ENCODE measurements at places on chromosomes 12 and 14.

DNA sequence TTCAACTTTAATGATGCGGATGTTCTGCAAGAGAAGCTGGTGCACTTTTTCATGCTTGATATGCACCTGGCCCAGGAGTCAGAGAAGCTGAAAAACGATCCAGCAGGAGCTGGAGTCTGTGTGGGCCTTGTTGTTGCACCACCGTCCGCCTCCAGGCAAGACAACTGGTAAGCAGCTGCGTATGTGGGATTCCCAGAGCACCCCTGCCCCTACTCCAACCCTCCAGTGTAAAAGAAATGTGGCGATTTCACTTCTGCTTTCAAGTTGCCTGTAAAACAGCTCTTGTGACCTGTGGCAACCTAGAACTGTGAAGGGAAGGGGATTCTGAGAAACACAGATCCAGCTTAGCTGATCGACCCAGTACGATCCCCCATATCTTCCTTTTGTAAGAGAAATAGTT lies 154.1 kb upstream of the PELI2 start:
- DNase-seq = no peak

DNA sequence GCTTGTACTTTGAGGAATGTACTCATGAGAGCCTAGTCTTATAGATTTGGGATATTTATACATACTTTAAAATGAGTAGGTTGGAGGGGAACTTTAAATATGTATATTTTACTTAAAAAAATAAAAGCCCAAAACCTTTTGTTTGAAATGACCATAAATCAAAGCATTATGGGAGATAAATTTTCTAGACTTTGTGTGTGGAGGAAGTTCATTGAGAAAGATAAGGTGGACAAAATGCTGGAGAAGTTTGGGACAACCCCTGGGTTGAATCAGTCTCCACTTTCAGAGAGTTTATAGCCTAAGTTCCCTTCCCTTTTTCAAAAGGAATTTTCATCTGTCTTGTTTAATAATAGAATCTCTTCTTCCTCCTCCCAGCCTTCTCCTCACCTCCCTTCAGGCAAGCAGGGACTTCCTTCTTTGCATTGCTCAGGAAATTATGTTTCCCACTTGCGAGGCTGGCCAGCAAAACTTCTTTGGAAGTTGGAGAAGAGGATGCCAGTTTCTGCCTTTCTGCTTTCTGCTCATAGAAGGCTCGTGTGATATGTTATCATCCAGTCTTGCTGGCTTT lies 54.2 kb downstream of the CHST11 start:
- DNase-seq = no peak

DNA sequence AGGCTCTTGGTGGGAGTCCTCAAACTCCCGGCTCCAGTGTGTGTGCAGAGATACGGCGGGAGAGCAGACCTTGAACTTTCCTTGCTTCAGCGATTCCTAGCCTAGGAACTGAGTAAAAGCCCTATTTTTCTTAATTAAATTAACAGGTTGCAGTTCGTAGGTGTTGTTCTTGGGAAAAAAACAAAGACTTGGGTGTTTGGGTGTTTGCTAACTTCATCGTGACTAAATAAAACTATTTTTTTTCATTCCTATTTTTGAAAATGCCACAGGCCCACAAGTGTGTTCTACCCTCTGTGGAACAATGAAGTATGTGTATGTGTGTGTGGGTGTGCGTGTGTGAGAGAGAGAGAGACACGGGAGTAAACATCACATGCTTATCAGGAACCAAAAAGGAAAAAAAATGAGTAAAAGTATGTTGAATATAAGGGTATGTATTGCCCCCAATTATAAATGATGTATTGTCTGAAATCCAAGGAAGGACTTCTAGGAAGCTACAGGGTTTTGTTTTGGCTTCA lies 651 bp downstream of the TMEM117 start:
- DNase-seq = no peak

DNA sequence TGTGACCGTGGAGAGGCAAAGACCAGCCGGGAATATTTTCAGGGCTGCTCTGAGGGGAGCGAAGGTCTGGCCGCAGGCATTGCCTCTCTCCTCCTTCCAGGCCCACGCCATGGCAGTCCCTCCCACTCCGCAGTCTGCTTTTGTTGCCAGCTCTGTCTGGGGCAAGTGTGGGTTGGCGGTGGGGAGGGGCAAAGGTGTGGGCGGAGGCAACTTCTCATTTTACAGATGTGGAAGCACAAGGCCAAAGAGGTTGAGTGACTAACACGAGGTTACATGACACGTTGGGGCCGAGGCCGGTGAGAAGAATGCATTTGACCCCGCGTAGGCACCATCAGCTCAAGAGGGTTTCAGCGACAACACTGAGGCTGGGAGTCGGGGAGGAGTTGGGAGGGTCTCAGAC lies 6.1 kb upstream of the FAIM2 start:
- DNase-seq = no peak

DNA sequence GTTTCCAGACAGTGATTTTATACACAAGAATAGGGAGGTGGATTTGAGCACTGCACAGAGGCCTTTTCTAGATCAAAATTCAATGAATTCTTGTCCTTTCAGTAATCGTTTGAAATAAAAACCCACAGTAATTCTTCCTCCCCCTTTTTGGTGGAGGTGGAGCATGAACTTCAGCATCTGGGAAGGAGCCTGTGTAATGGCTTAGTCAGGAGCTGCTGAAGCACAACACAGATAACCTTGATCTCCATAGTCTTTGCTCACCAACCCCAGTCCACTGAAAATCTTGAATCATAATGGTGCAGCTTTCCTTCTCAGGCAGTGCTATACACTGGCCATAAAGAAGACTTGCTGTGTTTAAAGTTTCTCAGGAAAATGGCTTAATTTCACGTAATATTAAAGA lies 6.4 kb upstream of the TBPL2 start:
- DNase-seq = no peak

- DNase-seq = no peak
Measured at GRCh38 chr14:68395604-68396003, 397.3 kb downstream of the ZFP36L1 start.
